Activated T-cell treated with anti-CD3 and anti-CD28 coated beads, Interleukin-2, amount 50 U/mL, for 1 hour (primary cell): ENCODE measurements at places on chromosomes 4 and X.

DNA sequence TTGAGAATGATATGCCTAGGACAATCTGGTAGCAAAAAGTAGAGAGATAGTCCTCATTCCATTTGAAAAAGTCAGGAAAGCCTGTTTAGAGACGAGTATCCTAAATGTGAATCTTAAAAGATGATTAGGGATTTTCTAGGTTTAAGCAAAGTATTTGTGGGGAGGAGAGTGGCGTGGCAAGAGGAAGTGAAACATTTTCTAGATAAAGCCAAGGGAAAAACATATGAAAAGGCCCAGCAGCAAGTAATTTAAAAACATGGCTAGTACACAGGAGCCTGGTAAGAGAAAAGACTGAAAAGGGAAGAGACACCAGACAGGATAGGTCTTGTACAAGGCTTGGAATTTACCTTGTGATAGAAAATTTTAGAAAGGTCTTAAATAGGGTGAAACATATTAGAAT, 45.9 kb downstream of the CORIN start:
- DNase-seq = no peak

DNA sequence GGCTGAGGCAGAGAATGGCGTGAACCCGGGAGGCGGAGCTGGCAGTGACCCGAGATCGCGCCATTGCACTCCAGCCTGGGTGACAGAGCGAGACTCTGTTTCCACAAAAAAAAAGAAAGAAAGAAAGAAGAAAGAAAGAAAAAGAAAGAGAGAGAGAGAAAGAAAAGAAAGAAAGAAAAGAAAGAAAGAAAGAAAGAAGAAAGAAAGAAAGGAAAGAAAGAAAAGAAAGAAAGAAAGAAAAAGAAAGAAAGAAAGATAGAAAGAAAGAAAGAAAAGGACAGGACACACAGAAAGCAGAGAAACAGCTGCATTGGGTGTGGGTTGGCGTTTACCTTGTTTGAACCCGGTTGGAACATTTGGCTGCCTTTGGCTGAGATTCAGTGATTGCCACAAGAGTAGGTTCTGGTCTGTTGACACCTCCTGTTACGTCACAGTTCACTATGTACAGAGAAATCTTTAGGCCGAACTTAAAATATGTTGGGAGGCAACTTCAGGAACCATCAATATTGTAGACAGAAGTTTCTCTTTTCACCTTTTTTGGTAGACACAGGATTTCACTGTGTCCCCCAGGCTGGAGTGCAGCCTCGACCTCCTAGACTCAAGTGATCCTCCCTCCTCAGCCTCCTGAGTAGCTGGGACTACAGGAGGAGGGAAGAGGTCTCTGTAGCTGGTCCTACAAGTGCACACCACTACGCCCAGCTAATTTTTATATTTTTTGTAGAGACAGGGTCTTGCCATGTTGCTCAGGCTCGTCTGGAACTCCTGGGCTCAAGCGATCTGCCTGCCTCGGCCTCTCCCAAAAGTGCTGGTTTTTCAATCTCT, 16.3 kb upstream of the PLCXD1 start:
- no peak for DNase-seq

DNA sequence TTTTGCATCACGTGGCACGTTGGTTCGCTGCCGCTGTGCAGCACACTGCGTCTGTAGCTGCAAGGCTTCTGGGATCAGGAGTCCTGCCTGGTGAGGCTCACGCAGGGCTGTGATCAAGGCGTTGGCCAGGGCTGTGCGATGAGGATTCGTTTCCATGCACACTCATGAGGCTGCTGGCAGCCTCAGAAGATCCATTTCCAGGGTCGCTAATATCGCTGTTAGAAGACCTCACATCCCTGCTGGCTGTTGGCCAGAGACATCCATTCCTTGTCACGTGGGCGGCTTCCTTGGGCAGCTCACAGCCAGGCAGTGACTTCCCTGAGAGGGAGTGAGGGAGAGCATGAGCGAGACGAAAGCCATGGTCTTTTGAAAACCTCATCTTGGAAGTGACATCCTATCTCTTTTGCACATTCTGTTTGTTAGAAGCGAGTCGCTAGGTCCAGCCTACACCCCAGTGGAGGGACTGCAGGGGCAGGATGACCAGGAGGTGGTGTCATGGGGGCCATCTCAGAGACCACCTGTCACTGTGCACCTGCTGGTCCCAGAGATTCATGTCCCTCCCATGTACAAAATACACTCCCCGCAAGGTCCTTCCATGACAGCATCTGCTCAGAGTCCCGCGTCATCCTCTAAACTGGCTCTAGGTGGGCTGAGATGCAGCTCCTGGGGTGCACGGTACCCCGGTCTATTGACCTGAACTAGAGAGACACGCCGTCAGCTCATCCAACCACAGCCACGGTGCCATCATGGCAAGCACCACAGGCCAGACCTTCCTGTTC, 12.2 kb downstream of the RGS12 start:
- no peak for DNase-seq

DNA sequence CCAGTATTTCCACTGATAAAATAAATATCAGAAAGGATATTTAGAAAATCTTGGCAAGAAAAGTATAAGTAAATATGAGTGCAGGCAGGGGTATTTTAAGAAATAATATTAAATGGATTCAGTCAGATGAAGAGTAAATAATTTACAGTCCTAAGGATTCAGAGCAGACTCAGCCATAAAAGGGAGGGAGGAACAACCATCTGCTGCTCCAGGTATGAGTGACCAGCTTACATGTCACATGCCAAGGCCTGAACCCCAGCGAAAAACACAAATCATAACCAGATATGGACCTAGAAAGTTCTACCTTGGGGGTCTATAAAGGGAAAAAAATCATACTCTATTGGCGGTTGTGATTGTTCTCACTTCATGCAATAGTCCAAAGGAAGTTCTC, 166.8 kb downstream of the COL4A6 start:
- no peak for DNase-seq

GRCh38 chr4:104732766-104733165, 238.1 kb upstream of the CXXC4 start:
- no peak for DNase-seq

GRCh38 chr4:55447108-55447708, 51.5 kb downstream of the TMEM165 start:
- no peak for DNase-seq
